ENCODE measurements at places on chromosomes 4 and X. TPM values are rescaled to one million over a fixed set of nuclear protein-coding genes. Genes with fewer than 3 reads are reported as not detected.

Gene SRPK3
- 0.46 TPM for total RNA-seq

Gene ARSH
- total RNA-seq: not detected

Gene GUCY2F
- total RNA-seq: 0.23 TPM

Gene SSX2B
- not detected for total RNA-seq

Gene HMGB2
- total RNA-seq: 42.2 TPM

Gene MAGEB17
- total RNA-seq: not detected

Gene MAPK10
- 217 TPM for total RNA-seq

Gene CXorf51B
- not detected for total RNA-seq

Gene ARR3
- not detected for total RNA-seq

Gene TLR8
- total RNA-seq: 1.2 TPM

Gene TCEAL2
- 41.8 TPM for total RNA-seq
